ENCODE measurements at places on chromosomes 1 and 21.

GRCh38 chr21:27371975-27372331 is 405.1 kb upstream of the ADAMTS5 start:
- no peak for DNase-seq

DNA sequence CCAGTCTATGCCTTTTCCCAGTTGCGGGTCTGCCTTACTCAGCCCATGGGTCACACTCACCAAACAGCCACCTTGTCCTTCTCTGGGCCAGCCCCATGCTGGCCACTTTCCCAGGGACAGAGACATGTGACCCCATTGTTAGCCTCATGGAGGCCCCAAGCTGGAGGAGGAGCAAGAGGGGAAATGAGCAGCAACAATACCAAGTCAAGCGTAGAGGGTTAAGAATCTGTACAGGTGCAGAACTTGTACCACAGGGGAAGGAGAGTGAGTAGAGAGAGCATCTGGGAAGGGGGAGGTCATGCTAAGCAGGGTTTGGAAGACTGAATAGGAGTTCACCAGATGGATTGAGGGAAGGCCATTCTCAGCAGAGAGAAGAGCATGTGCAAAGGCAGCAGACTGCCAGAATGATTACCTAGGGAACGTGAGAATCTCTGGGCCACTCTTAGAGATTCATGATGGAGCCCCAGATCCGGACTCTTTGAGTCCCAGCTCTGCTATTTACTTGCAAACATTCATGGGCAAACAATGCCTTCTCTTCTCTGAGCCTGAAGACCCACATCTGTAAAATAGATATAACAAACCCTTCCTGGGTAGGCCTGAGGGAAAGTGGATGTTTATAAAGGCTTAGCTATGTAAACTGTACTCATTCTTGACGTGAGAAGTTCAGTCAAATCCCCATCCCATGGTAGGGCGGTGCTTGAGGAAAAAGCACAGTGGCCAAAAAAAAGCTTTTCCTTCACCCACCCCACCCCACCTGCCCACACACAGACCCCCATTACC is 2.8 kb upstream of the SLC2A1 start:
- no peak for DNase-seq

- DNase-seq, result no peak
These were observed 136.8 kb downstream of the PTPRC start for GRCh38 chr1:198775606-198776005.

DNA sequence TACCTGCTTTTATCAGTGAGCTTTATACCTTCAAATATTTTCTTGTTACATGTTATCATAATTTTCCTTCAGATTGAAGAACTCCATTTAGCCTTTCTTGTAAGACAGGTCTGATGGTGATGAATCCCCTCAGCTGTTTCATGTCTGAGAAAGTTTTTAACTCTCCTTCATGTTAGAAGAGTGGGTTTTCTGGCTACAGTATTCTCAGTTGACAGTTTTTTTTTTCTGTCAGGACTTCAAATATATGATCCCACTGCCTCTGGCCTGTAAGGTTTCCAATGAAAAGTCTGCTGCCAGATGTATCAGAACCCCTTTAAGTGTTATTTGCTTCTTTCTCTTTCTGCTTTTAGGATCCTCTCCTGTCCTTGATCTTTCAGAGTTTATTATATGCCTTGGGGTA is 248.2 kb downstream of the LBR start:
- DNase-seq, result no peak

- DNase-seq, result no peak
These were observed 57.3 kb downstream of the PKN2 start for GRCh38 chr1:88741413-88741812.

DNA sequence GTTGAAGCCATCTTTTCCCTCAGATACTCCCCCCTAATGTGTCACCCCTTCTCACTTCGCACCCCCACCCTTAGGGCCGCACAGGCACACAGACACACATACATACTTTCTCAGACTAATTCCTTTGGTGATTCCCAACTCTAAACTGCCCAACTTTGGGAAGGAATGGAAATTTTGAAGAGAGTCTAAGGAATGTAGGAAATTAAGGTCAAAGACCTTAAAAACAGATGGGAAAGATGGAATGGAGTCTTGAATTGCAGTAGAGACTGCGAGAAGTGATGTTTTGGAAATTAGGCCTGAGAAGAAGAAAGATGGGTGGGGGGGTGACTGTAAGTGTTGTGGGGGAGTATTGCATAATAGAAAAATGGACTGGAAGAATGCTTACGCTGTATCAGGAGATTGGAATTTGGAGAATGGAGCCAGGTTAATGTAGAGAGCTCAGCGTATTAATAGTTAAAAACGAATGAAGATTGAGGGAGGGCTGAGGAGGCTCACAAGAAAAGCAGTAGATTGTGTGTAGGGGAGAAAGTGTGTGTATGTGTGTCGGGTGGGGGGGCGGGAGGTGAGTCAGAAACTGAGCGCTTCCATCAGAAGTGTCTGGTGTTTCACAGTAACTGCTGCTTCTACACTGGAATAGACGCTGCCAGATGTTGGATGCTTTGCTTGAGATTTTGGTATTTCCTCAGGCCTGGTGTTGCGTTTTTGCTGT is 1.7 kb downstream of the PIP5K1A start:
- DNase-seq, result peak; percentile 17

DNA sequence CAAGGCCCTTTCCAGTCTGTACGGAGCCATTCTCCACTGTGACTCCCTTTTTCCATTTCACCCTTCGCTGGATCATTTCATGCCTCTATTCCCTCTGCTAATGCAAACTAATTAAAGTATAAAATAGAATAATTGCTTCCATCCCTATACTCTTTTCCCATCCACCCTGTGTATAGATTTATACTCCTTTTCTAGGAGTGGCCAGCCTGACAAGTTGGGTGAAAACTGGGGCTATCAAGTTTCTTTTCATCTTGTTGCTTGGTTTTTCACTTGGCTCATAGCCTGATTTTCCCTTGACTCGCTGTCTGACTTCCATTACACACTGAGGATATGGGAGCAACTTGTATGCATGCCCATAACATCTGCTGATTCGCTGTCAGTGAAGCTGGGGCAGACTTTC is 107.0 kb downstream of the PLXNA2 start:
- no peak for DNase-seq

GRCh38 chr1:206923009-206923960 is 1.5 kb upstream of the FCMR start:
- no peak for DNase-seq

GRCh38 chr1:203173566-203173965 is 2.1 kb downstream of the MYBPH start:
- DNase-seq, result peak; percentile 32

- no peak for DNase-seq
These were observed 41.3 kb upstream of the BMP8B start for GRCh38 chr1:39829791-39830533.
